Nephron progenitor cell (in vitro differentiated cells): ENCODE measurements at places on chromosomes 1 and 21.

DNA sequence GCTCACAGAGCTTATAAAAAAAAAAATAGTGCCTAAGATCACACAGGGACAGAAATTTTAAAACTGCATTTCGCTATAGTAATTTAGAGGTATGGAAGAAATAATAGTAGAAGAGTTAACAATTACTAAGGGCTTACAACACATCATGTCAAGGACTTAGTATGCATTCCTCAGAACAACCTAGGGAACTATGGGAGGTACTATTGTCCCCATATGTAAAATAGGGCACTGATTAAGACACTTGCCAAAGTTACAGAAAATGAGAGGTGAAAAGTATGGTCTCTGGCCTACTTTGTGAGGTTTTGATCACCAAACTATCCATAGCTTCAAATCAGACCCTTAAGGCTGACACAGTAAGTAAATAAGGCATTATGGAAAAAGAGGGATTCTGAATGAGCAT is 4.7 kb downstream of the FRRS1 start:
- no peak for DNase-seq

DNA sequence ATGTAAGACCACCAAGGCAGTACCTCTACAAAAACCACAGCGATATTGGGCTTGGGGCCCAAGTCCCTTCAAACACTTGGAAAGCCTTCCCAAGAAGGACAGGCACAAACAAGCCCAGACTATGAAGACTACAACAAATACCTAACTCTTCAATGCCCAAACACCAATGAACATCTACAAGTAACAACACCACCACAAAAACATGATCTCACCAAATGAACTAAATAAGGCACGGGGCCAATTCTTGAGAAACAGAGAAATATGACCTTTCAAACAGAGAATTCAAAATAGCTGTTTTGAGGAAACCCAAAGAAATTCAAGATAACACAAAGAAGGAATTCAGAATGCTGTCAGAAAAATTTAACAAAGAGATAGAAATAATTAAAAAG is 86.8 kb downstream of the COL24A1 start:
- DNase-seq = no peak

DNA sequence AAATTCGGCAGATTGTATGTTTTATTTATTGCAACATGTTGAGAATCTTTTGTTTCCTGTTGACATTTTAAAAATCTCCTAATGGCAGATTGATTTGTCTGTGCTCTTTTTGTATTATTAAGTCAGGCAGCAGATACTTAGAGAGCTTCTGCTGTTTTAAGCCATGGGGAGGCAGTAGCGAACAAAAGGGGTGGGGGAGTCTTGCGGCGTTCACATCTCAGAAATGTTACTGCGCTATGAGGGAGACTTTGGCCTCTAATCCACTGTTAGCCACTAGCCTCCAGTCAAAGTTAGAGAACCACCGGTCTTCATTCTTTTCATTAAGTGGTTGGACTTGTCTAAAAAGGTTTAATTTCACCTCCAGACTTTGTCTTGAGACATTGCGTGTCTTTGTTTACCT is 93.6 kb downstream of the DYRK1A start:
- DNase-seq = no peak

DNA sequence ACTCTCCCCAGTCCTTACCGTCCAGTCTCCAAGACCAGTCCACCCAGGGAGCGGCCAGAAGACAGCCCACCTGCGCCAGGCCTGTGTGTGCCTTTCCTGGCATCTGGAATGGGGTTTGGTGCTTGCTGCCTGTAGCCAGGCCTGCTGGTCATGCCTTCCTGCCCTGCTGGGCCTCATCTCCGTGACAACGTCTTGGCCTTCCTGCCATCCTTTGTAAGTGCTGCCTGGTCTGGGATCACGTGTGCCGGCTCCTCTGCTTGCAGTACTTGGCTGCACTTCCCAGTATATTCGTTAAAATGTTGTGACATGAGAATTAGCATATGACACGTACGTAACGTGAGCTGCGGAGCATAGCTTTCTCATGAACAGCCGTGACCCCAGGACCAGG is 145.3 kb upstream of the COL6A1 start:
- DNase-seq = no peak

DNA sequence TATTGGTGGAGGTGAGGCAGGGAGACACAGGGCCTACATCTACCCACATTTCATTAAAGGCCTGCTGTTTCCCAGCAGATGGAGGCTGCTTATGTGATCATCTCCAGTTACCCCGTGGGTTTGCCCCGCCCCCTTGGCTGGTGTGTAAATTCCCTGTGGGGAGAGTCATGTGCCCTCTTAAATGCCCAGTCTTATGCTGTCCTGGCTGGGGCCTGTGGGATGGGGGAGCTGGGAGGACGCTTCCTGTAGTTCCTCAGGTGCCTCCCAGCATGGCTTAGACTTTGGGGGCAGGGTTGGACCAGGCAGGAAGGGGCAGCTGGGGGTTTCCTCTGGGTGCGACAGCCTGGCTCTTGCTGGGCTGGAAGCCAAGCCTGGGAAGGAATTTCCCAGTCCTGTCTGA is 15.5 kb upstream of the CITED4 start:
- peak; percentile 35 for DNase-seq

DNA sequence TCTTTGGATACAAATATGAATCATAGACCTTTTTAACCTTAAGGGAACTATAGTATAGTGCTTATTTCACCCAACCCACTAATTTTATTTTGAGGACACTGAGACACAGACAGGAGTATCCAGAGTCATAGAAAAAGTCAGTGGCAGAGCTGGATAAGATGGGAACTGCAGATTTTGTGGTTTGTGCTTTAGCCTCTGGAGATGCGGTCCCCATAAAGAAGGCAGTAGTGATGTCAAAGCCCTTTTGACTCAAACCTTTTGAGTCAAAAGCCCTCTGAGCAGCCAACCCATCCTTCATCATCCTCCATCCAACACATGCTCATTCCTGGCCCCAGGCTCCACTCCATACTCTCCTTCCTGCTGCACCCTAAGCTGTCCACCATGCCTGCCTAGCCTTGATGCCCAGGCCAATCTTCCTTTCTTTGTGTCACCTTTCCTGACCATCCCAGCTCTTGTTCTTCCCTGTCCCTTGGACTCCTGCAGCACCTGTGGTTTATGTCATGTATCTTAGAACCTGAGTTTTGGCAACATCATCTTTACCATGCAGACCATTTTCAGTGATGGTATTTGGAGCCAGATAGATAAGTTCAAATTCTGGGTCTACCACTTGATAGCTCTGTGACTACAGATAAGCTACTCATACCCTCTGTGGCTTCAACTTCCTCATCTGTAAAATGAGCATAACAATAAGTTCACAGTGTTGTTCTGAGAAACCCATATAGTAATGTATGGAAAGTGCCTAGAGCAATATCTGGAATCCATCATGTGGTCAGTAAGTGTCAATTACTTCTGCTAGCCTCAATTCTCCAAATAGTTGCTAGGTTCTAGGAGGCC is 20.1 kb downstream of the SLAMF1 start:
- no peak for DNase-seq

DNA sequence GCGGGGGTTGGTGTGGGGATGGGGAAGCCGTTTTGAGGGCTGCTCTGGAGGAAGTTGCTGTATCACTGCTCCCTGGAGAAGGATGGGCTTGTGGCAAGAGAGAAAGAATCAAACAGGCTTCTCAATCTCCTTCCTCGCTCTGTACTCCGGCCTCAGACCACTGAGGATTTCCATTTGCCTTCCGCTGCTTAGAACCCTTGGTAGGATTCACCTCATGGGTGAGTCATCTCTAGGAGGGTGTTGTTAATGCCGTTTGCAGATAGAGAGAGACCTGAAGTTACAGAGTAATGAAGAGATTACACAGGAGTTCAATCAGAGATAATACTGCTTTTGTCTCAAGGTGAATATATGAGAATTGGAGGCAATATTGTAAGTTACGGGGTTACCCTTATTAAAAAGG is 15.3 kb downstream of the SLC35F3 start:
- no peak for DNase-seq

DNA sequence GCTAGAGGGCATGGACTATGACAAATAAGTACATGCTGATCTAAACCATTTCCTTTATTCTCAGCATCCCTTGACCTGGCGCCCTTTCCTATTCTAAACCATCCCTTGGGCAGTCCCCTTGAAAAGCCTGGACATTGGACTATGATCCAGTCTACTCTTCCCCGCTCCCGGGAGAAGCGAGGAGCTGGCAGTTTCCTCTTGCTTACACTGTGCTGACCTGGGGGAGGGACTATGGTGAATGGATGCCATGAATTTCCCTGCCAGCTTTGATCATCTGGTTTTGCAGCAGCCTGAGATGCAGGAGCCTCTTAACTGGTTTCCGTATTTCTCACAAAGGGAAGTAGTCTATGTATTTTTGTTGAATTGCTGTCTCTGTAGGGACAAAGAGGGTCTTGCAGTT is 121.7 kb downstream of the KIF26B start:
- DNase-seq = no peak

- DNase-seq = no peak
Observed at GRCh38 chr1:119987686-119988085, 81.8 kb downstream of the NOTCH2 start.

- DNase-seq = no peak
Observed at GRCh38 chr1:158371188-158371953, 17.7 kb downstream of the CD1E start.

DNA sequence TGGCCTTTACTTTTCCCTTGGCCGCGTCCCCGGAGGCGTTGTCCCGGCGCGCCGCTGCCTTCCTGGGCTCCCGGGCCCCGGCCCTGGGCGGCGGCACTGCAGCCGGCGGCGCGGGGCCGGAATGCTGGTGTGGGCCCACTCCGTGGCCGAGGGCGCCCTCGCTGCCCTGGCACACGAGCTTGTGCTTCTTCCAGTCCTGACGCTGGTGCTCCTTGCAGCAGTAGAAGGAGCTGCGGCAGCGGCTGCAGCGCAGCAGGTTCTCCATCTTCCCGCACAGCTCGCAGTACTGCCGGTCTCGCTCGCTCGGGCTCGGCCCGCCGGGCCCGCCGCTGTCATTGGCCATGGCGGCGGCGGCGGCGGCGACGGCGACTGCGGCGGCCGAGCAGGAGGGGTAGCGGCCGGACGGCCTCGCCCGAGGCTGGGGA is 529 bp downstream of the EGLN1 start:
- DNase-seq = peak; percentile 61

GRCh38 chr1:199243423-199244061 is 604.7 kb downstream of the PTPRC start:
- DNase-seq = peak; percentile 59

GRCh38 chr1:56382929-56383328 is 196.4 kb downstream of the PLPP3 start:
- peak; percentile 15 for DNase-seq

- peak; percentile 5 for DNase-seq
Observed at GRCh38 chr21:15826147-15826780, 96.5 kb downstream of the USP25 start.

GRCh38 chr1:42176902-42177519 is 12.5 kb upstream of the GUCA2A start:
- DNase-seq = peak; percentile 24

GRCh38 chr21:15059397-15059796 is 5.4 kb downstream of the NRIP1 start:
- no peak for DNase-seq

GRCh38 chr1:181180407-181181031 is 92.0 kb downstream of the IER5 start:
- DNase-seq = no peak

GRCh38 chr1:54273092-54273794 is 73.3 kb downstream of the MRPL37 start:
- peak; percentile 77 for DNase-seq

- peak; percentile 74 for DNase-seq
Observed at GRCh38 chr1:154405747-154406571, 816 bp downstream of the IL6R start.

GRCh38 chr1:92310185-92310597 is 11.3 kb downstream of the RPAP2 start:
- DNase-seq = no peak

DNA sequence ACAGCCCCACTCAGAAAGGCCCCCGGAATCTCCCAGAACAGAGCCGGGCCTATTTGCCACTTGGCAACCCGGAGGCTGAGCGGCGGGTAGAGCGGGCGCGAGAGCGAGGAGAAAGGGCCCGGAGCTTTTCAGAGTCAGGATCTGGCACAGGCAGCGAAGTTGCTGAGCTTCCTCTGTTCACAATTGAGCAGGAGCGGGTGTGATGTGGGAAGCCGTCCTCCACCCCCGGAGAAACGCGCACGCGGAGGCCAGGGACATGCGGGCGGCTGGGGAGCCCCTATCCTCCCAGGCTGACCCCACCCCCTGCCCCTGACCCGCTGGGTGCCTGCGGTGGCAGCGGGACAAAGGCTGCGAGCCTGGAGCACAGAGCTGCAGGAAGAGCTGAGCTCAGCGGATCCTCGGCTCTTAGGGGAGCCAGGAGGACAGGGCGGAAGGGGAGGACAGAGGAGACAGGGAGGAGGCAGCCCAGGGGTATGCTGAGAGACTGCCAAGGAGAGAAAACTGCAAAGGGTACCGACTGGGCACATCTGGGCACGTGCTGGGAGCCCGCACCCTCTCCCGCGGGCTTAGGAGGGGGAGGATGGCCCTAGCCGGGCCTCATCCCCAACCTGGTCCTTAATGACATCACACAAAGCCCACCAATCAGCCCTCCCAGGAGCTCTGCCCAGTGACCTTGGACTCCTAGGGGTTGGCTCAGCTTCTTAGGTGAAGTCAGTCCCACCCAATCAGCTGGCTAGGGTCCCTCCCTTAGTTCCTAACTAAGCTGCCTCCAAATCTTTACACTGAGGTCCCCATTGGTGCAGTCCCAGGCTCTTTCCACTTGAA is 9.3 kb downstream of the KIF21B start:
- DNase-seq = peak; percentile 30

- DNase-seq = no peak
Observed at GRCh38 chr1:196873385-196873784, 14.5 kb upstream of the CFHR4 start.

DNA sequence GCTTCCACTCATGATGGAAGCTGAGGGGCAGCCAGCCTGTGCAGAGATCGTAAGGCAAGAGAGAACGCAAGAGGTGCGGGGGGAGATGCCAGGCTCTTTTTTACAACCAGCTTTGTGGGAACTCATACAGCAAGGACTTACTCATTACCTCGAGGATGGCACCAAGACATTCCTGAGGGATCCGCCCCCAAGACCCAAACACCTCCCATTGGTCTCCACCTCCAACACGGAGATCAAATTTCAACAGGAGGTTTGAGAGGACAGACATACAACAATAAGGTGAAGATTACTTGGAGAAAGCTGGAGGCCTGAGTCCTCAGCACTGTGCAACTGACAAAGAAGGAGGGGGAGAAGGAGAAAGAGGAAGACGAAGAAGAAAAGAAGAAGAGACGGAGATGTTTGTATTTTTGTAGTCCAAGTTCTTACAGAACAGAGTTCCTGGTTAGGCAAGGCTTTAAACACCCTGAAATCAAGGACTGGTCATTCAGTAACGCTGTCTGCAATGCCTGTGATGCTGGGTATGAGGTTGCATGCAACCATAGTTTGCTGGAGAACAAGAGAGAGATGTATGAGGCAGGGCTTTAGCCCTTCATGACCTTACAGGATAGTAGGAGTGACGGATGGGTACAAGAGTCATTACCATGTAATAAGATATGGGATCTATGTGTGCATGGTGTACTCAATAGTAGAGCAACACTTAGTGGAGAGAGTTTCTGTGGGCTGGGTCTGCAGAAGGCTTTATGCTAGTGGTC is 19.7 kb upstream of the GALNT2 start:
- peak; percentile 10 for DNase-seq

DNA sequence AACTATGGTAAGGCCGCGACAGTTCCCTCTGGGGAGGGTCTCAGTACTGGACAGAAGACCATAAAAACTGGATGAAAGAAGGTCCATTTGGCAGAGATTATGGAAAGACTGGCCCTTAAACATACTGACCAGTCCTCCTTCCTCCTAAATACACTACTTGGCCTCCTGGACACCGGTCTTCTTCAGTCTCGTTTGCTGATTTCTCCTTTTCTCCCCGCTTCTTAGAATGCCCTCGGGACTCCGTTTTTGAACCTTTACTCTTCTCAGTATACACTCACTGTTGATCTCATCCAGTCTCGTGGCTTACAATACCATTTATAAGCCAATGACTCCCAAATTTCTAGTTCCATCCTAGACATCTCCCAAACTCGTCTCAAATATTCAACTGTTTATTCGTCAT is 694 bp upstream of the MRPL9 start:
- DNase-seq = no peak
